Non-pigmented ciliary epithelial cell (primary cell): ENCODE measurements at places on chromosomes 11 and 22.

DNA sequence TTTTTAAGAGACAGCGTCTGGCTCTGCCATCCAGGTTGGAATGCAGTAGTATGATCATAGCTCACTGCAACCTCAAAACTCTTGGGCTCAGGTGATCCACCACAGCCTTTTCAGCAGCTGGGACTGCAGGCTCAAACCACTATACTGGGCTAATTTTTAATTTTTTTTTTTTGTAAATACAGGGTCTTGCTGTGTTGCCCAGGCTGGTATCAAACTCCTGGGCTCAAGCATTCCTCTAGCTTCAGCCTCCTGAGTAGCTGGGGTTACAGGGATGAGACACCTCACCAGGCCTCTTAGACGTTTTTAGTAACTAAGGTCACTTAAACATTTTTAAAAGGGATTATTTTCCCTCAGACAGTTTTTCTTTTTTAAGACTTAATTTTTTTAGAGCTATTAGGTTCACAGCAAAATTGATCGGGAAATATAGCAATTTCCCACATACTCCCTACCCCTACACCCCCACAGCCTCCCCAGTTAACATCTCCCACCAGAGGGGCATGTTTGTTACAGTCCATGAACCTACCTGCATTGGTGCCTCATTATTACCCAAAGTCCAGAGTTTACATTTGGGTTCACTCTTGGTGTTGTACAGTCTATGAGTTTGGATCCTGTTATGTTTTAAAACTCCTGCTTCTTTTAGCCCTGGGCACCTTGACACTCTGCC lies 3.9 kb downstream of the BCR start:
- DNase-seq = no peak

GRCh38 chr11:102229510-102230123 lies 87.7 kb upstream of the BIRC3 start:
- DNase-seq = no peak

DNA sequence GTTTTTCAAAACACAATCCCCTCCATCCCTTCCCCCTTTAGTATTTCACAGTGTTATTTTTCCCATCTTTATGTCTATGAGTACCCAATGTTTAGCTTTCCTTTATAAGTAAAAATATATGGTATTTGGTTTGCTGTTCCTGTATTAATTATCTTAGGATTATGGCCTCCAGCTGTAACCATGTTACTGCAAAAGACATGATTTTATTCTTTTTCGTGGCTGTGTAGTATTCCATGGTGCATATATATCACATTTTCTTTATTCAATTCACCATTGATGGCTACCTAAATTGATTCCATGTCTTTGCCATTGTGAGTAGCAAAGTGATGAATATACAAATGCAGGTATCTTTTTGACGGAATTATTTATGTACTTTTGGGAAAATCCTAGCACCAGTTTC lies 346.4 kb upstream of the CNTN5 start:
- no peak for DNase-seq

DNA sequence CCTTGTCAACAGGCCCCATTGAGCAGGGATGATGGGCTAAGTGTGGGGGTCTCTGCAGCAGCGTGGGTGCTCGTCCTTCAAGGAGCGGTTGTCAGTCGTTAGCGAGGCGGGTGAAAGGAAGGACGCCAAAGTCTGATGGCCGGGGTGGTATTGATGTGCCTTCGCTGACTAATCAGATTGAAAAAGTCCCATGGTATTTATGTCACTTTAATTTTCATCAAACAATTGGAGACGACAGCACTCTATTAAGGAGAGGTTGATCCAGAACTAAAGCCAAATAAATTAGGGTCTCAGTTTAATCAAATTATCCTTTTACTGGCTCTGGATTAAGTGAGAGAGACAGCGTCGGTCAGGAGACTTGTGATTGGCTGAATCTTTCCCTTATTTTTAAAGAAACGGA lies 9.6 kb downstream of the HTATIP2 start:
- DNase-seq = no peak

DNA sequence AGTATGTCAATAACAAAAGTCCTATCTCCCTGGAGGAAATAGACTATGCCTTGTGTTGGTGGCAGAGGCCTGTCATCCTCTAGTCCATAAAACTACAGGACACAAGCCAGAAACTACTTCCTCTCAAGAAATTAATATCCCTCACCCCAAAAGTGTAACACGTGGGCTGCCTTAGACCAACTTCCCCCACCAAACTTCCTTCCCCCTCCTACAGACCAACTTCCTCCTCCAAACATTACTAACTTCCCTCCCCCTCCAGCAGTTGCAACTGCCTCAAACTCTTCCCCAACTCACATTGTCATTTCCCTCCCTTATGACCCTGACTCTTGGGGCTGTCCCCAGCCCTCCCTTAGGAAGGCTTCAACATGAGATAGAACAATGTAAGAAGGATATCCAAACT lies 6.3 kb downstream of the OR52K2 start:
- no peak for DNase-seq

DNA sequence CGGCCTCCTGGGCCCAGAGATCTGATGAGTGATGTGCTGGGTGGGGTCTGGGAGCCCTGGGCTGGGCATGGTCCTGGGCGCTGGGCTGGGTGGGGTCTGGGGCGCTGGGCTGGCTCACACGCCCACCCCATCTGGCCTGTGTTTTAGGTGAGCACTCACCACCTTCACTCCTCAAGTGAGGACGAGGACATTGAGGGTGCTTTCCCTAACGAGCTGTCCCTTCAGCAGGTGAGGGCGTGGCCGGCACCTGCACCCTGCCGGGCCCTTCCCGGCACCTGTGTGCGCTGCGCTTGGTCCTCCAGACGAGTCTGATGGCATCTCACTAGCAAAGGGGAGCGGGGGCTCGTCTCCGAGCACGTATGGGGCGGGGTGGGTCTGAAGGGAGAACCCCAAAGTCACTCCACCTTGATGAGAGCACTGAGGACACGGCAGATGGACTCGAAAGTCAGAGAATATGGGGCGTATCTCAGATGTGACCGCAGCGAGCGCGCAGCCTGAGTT lies 37.9 kb downstream of the SBF1 start:
- DNase-seq = no peak

- DNase-seq = no peak
Measured at GRCh38 chr11:59668188-59668949, 468 bp downstream of the PATL1 start.

DNA sequence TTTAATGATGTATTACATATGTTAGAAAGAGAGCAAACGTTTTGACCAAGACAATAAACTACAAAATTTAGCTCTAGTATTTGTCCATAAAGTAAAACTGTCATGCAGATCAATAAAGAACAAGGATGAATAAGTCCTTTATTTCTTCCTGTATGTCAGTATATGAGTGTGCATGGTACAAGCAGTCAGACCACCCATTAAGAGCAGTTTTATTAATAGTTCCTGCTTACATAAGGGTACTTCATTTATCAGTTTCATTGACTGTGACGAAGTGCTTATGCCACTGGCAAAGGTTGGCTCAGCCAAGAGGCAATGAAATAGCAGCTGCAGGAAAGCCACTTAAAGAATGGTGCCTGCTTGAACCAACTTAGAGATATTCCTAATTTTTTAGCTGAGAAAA lies 913.0 kb upstream of the CNTN5 start:
- no peak for DNase-seq

- no peak for DNase-seq
Measured at GRCh38 chr11:58958500-58958899, 19.2 kb downstream of the GLYATL1 start.

DNA sequence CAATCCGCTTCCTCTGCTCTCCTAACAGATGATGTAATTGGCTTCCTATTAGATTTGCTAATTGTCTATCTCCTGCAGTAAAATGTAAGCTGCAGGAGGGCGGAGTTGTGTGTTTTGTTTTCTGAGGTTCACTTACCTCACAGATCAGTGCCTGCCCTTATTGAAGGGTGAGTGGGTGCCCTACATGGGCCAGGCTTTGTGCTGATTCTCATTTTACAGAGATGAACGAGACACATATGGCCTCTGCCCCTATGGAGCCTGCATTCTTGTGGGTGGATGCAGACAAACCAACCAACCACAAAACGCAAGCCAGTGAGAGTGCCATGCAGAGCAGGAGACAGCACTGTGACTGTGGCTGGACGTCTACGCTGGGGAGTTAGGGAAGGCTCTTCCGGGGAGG lies 9.9 kb downstream of the TESMIN start:
- no peak for DNase-seq

GRCh38 chr11:103652013-103652412 lies 384.4 kb upstream of the DDI1 start:
- DNase-seq = no peak

- DNase-seq = no peak
Measured at GRCh38 chr11:27445625-27446024, 27.0 kb downstream of the LGR4 start.

DNA sequence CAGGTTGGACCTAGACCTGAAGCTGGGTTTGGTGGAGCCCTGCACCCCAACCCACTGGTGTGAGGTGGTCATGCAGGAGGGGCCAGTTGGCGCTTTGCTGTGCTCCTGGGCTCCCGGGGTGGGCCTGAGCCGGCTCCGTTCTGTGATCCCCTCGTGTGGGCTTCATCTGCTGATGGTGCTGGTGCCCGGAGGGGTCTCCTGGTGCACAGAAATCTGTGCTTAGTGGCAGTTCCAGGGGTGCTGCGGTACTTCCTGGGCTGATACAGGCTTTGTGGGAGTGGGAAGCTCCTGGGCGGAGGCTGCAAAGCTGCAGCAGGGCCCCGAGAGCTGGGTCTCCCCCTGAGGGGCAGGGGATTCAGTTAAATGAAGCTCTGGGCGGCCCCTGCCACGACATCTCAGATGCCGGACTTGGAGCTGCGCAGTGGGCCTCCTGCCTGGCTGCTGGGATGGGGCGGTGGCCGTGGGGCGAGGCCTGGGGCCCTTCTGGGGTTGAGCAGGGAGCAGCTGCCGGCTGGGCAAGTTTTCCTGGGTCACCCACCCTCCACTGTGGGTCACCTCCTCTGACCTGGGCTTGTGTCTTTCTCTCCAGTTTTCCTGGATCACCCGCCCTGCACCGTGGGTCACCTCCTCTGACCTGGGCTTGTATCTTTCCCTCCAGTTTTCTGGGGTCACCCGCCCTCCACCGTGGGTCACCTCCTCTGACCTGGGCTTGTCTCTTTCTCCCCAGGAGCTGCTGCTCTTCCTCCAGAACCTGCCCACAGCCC lies 410.5 kb downstream of the TBC1D22A start:
- DNase-seq = no peak

- no peak for DNase-seq
Measured at GRCh38 chr22:50367778-50368500, 24.8 kb downstream of the PPP6R2 start.

GRCh38 chr11:73854680-73855079 lies 22.0 kb downstream of the COA4 start:
- DNase-seq = no peak

GRCh38 chr11:112173152-112173551 lies 2.2 kb upstream of the BCO2 start:
- DNase-seq = no peak

DNA sequence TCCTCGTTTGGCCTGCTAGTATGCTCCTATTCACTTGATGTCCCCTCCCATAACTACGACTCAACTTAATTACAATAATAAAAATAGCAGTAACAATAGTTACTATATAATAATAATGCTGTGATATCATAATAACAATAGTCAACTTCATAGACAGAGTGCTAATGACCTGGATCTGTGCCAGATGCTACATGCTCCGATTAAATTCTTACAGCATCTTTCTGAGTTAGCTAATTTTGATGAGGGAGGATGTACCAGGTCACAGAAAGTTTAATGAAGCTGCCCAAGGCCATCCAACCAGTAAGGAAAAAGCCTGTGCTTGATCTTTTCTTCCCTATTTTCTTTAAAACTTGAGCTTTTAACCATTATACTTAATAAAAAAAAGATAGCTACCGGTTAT lies 413.4 kb upstream of the LRRC4C start:
- DNase-seq = no peak

DNA sequence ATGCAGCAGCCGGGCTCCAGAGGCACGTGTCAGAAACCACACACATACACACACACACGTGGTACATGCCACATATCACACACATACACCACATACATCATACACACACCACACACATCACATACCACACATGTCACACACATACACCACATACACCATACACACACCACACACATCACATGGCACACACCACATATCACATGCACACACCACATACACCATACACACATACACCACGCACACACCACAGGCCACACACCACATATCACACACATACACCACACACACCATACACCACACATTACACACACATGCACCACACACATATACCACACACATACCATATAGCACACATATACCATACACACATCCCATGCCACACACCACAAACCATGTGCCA lies 97.5 kb upstream of the PRR5 start:
- DNase-seq = no peak

GRCh38 chr11:62644220-62644619 lies 2.2 kb downstream of the GANAB start:
- DNase-seq = no peak

- DNase-seq = no peak
Measured at GRCh38 chr22:46111645-46112306, 38.5 kb upstream of the PPARA start.

DNA sequence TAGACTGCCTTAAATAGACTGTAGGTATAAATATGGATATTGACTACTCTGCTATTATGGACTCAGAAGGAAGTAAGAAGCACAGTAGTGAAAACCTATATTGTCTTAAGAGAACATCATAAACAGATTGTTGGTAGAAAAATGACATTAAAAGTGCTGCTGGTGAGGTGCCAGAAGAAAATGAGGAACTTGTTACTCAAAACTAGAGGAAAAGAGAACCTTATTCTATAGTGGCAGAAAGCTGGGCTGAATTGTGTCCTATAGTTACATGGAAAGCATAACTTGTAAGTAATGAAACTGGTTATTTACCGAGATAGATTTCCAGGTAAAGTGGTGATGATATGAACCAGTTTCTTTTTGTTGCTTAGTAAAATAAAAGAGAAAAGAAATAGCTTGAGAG lies 109.7 kb upstream of the CTSC start:
- DNase-seq = no peak

DNA sequence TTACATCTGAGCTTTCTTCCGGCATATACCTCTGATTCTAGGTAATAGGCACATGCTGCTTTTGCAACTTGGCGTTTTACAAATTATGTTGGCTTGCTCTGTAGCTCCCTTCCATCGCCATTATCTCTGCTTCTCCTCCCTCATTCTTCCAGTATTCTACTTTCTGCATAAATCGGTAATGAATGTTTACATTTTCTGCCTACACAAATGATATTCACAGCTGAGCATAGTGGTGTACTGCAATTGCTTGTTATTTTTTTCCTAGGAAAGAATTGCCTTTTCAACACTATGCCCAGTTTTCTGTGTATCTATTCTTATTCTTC lies 18.9 kb downstream of the MED15 start:
- no peak for DNase-seq

- DNase-seq = no peak
Measured at GRCh38 chr11:111310088-111310487, 11.7 kb downstream of the POU2AF3 start.

GRCh38 chr22:19680911-19681862 lies 33.1 kb upstream of the SEPTIN5 start:
- no peak for DNase-seq

GRCh38 chr11:100397401-100397800 lies 289.7 kb upstream of the ARHGAP42 start:
- DNase-seq = no peak
